ENCODE measurements at places on chromosomes 4 and X. TPM values are rescaled to one million over a fixed set of nuclear protein-coding genes. Genes with fewer than 3 reads are reported as not detected.

The SSX4B gene
- total RNA-seq, result not detected

The ATP2B3 gene
- not detected for total RNA-seq

The CLDN22 gene
- total RNA-seq, result not detected

The DGAT2L6 gene
- not detected for total RNA-seq

The PDLIM3 gene
- 11.4 TPM for total RNA-seq

The GYG2 gene
- 0.29 TPM for total RNA-seq

The P2RY10 gene
- not detected for total RNA-seq

The MYOZ2 gene
- 0.10 TPM for total RNA-seq

The AGTR2 gene
- total RNA-seq, result not detected

The GABRG1 gene
- not detected for total RNA-seq

The LAMTOR3 gene
- total RNA-seq, result 37.7 TPM

The F11 gene
- total RNA-seq, result not detected

The C4orf46 gene
- 11.1 TPM for total RNA-seq

The LSM6 gene
- 20.6 TPM for total RNA-seq

The TLR1 gene
- total RNA-seq, result 0.87 TPM

The REELD1 gene
- total RNA-seq, result not detected

The CD40LG gene
- total RNA-seq, result not detected

The BST1 gene
- 88.9 TPM for total RNA-seq

The LAMP2 gene
- 215 TPM for total RNA-seq

The LANCL3 gene
- total RNA-seq, result 0.29 TPM

The MAGEA3 gene
- total RNA-seq, result not detected

The HSFX3 gene
- not detected for total RNA-seq

The ABCG2 gene
- 12.5 TPM for total RNA-seq

The HS3ST1 gene
- total RNA-seq, result 0.87 TPM

The CYBB gene
- not detected for total RNA-seq

The ZDHHC9 gene
- total RNA-seq, result 42.5 TPM

The SOX3 gene
- total RNA-seq, result not detected

The CFP gene
- 1.9 TPM for total RNA-seq

The IKBKG gene
- total RNA-seq, result 18.8 TPM

The NEXMIF gene
- total RNA-seq, result under 0.01 TPM

The RHOXF1 gene
- not detected for total RNA-seq

The TLR3 gene
- 2.9 TPM for total RNA-seq

The GLRB gene
- total RNA-seq, result 0.53 TPM

The DTHD1 gene
- not detected for total RNA-seq

The MAML3 gene
- 18.7 TPM for total RNA-seq

The IL15 gene
- total RNA-seq, result 4.2 TPM

The TBC1D9 gene
- total RNA-seq, result 72.3 TPM

The USP26 gene
- total RNA-seq, result not detected

The CENPVL2 gene
- total RNA-seq, result not detected

The ADH7 gene
- not detected for total RNA-seq

The LDB2 gene
- 57.1 TPM for total RNA-seq
